Adipocyte (in vitro differentiated cells): ENCODE measurements at places on chromosomes 12 and 14.

GRCh38 chr14:101917413-101918017 is 46.9 kb upstream of the DYNC1H1 start:
- DNase-seq: no peak

GRCh38 chr12:2338991-2339431 is 286.2 kb downstream of the CACNA1C start:
- DNase-seq: peak; percentile 67

- DNase-seq: no peak
These were observed at the start of gene TXNRD1 for GRCh38 chr12:104215638-104216297. TSS of gene TXNRD1 (plus strand) at chr12:104215779. CDS start at chr12:104215803, 24 bp downstream.

GRCh38 chr12:93778306-93778705 is 101.1 kb downstream of the CRADD start:
- DNase-seq: peak; percentile 96

DNA sequence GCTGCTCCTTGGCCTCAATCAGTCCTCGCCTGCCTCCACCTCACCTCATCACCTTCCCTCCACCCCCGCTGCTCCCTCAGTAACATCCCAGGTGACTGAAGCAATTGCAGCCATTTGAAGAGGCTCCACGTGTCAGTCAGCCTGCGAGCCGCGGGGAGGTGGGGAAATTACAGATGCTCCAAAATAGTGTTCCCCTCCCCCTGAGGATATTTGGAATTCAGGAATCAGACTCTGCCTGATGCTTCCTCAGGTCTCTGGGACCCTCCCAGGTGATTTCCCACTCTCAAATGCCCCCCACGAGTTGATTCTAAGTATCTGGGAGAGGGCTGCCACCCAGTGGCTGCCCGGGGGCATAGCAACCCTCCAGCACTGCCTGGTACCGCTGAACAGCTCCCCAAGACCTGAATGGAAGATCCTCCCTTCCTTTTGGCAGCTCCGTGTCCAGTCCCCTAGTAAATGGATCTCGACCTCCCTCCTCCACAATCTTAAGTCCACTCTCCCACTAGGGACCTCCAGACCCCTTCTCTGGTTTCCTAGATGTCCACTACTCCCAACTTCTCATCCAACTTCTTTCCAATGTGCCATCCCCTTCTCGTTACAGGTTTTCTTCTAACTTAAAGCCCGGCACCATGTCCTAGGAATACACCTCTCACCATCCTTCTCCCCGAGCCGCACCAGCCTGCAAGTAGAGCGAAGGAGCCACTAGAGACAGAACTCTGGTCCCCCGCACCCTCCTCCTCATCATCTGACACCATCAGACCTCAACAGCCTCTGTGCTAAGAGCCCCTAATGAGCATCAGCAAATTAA is 1.4 kb upstream of the ASIC1 start:
- peak; percentile 74 for DNase-seq

GRCh38 chr14:50388256-50388931 is 8.3 kb downstream of the CDKL1 start:
- DNase-seq: no peak

- no peak for DNase-seq
These were observed 8.8 kb upstream of the FOXG1 start for GRCh38 chr14:28757786-28758185.

GRCh38 chr14:68534276-68534675 is 258.6 kb downstream of the ZFP36L1 start:
- DNase-seq: no peak

DNA sequence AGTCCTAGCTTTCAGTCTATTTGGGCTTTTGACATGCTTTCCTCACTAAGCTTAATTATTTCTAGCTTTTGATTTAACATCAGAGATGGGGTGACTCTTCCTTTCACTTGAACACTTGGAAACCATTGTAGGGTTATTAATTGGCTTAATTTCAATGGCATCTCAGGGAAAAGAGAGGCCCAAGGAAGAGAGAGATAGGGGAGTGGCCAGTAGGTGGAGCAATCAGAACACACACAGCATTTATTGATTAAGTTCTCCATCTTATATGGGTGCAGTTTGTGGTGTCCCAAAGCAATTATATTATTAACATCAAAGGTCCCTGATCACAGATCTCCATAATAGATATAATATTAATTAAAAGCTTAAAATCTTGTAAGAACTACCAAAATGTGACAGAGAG is 1466.1 kb upstream of the SEL1L start:
- DNase-seq: peak; percentile 1

DNA sequence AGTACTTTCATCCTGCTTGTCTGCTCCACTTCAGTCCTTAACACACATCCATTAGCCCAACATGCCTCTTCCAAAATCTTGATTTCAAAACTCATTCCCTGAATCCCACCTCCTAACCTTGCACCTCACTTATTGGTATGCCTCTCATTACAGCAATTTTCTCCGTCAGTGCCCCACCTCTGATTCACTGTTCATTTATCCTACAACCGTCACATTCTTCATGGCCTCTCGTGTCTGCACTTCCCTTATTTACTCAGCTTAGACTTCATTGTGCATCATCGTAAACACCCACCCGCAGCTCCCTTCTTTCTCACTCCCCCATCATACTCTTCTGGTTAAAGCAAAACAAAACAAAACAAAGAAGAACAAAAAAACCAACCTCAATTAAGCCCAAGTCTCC is 160.6 kb upstream of the HMGA2 start:
- DNase-seq: no peak

- no peak for DNase-seq
These were observed 180.4 kb upstream of the DIO3 start for GRCh38 chr14:101380940-101381339.

DNA sequence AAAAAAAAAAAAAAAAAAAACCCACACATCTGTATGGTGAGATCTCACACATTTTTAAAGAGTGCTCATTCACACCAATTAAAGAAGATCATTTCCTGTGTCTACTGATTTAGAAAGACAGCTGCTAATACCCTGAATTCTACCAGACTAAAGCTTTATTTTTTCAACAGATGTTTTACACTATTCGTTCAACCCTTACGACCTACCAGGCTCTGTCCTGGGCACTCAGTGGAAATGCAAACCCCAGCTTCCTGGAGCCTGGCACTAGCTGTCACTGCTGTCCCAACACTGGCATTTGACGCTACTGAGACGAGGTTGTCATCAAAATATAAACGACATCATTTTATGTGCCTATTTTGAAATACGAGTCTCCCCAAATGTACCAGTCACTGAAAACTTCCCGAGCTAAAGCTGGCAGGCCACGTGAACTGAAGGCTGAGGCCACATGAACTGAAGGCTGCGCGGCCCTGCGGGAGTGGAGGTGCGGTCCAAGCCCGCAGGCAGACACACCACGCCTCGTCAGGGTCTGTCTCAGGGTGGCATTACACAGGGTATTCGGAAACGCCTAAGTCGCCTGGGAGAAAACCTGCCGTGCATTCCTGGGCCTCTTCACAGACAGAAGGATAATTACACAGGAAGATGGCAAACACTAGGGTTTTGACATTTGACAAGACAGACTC is 27.2 kb downstream of the SLC15A4 start:
- DNase-seq: no peak

DNA sequence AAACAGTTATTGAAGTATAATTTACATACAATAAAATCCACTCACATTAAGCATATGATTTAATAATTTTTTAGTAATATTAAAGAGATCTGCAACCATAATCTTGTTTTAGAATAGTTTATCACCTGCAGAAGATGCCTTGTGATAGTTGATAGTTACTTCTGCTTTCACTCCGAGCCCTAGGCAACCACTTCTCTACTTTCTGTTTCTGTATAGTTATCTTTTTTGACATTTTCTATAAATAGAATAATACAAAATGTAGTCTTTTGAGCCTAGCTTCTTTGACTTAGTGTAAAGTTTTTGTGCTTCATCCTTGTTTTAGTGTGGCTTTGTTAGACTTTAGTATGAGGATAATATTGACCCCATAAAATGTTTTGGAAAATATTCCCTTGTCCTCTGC is 111.0 kb downstream of the MNAT1 start:
- no peak for DNase-seq

DNA sequence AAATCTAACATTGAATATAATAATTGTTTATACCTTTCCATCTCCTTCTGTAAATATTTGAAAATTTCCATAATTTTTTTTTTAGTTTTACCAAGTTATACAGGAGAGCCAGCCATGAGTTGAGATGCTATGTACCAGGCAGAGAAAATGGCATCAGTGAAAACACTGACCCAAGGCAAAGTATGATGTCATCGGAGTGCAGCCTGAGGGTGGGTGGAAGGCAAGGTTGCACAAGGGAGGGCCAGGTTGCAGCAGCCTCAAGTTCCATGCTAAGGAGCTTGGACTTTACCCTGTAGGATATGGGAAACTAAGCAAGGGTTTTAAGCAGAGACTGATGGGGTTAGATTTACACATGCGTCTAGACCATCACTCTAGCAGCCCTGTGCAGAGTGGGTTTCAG is 441.1 kb downstream of the BCAT1 start:
- DNase-seq: no peak

GRCh38 chr14:37118673-37119366 is 53.6 kb downstream of the SLC25A21 start:
- no peak for DNase-seq

GRCh38 chr14:93533842-93534241 is 103.1 kb downstream of the UNC79 start:
- no peak for DNase-seq

DNA sequence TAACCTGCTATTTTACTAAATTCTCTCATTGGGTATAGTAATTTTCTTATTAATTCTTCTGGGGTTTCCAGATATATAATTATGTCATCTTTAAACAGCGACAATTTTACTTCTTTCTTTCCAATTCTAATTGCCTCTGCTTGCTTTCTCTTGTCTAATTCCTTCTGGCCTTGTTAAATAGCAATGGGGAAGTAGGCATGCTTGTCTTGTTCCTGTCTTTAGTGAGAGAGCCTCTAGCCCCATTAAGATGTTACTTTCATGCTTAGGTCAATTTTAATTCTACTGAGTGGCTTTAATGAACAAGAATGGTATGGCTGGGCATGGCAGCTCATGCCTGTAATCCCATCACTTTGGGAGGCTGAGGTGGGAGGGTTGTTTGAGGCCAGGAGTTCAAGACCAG is 31.7 kb downstream of the LRTM2 start:
- DNase-seq: no peak

- no peak for DNase-seq
These were observed 51.7 kb downstream of the BEGAIN start for GRCh38 chr14:100535287-100536120.

DNA sequence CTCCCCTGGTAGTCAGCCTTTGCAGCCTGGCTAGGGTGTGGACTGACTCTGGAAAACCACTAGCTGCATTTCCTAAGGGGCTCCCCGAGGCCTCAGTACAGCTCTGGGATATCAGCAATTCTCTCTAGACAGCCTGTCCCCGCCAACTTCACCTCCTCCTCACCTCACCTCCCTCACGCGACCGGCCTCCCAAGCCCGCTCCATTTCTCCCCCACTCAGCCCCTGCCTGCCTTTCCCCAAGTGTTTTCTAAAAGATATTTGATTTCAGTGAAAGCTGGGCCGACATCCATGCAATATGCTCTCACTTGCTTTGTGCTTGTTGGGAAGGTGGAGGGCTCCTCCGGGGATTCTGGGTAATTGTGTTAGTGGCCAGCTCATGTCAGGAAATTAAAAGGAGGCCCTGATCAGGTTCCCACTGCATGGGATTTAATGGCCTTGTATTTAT is 91.8 kb downstream of the ESRRB start:
- DNase-seq: no peak

DNA sequence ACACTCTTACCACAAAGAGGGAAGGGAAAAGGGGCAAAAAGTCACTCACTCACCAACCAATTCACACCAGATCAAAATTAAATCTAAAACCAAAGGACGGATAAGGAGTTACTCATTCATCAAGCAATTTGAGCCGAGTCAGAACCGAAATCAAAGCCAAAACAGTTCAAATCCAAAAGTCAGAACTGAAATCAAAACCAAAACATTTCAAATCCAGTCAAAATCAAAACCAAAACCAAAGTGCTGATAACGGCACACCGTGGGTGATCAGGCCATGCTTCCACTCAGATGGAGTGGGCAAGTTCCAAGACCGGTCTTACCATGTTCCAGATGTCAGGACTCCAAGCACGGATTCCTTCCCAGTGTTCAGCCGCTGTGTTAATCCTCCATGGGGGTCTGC is 139.5 kb downstream of the SLC38A6 start:
- no peak for DNase-seq

GRCh38 chr14:91205459-91205858 is 39.0 kb downstream of the GPR68 start:
- no peak for DNase-seq

GRCh38 chr14:61528591-61529021 is 166.7 kb upstream of the HIF1A start:
- DNase-seq: peak; percentile 58

DNA sequence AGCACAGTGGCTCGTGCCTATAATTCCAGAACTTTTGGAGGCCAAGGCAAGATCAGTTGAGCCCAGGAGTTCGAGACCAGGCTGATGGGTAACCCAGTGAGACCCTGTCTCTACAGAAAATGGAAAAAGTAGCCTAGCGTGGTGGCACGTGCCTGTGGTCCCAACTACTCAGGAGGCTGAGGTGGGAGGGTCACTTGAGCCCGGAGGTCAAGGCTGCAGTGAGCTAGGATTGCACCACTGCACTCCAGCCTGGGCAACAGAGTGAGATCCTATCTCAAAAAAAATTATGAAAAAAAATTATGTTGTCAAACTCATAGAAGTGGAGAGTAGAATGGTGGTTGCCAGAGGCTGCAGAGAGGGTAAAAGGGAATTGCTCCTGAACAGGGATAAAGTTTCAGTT is 3.6 kb upstream of the LRCOL1 start:
- no peak for DNase-seq

- DNase-seq: peak; percentile 84
These were observed 14.2 kb downstream of the TRPV4 start for GRCh38 chr12:109818905-109819500.

DNA sequence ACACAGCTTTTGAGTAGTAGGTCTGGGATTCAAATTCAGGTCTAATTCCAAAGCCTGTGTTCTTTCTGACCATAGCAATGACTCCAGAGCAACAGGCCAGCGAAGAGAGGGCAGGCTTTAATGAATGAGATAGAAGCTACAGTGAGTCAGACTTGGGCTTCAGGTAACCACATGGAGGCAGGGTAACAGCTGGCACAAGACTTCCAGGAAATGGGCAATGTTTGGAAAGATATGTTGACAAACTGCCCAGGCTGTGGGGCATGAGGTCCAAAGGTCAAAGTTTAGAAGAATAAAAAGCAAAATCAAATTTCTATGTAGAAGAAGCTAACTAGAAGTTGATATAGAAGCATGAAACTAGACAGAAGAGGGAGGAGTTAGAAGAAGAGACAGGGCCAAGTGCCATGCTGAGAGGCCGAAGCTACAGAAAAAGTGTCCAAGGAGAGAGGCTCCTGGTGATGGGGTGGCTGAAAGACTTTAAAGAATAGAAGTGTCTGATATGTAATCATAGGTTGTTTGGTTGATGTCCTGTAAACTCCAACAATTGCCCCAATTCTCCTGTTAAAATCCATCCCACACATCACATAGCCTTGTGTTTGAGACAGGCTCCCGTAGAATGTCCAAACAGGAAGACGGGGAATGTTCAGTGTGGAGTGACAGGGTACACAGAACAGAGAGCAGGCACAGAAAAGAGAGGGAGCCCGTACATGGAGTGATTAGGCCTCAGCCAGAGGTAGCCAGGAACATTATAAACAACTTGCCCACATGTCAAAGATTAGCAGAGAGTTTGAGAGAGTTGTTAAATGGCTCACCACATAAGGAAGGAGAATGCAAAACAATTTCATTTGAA is 384.7 kb downstream of the CCDC91 start:
- DNase-seq: no peak
